ENCODE measurements at places on chromosomes 12 and 14.

DNA sequence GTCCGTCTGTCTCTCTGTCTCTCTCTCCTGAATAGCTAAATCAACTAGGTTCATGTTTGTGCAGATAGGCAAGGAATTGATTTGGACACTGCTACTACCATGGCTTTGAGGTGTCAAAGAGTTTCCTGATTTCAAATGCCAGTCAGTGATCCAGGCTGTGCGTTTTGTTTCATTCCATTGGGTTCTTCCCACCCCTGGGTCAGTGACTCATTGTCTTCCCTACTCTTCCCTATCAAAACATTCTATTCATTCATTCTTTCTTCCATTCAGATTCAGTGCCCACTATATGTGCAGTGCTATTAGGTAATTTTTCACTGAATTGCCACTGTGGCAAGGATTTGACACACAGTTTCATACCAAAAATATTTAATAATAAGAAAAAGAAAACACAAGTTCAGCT, 50.4 kb downstream of the RPH3A start:
- no peak for DNase-seq

DNA sequence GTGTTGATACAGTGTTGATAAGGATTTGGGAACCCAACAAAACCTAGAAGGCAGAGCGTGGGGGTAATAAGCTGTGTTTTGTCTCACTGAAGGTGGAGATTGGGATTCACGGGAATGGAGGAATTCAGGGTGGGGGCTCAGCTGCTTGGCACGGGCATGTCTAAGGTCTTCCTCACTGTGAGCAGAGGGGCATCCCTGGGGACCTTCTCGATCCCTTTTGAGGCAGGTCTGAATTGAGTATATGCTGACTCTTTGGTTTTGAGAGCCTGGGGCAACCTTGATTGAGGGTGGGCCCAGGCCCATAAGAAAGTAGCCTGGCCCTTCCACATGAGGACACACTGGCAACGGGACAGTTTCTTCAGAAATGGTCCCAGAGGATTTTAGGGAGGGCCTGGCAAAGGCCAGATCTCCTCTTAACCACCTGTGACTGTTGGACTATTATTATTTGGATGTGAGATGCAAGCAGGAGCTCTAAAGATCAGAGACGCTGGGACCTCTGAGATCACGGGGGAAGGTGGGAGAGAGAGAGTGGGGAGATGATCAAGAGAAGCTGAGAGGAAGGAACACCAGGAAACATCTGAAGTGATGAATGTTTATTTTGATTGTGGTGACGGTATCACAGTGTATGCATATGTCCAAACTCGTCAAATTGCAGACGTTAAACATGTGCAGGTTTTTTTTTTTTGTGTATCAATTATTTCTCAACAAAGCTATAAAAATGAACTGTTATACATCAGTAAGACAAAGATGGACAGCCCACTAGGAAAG, 48.4 kb downstream of the SMIM41 start:
- DNase-seq = no peak

DNA sequence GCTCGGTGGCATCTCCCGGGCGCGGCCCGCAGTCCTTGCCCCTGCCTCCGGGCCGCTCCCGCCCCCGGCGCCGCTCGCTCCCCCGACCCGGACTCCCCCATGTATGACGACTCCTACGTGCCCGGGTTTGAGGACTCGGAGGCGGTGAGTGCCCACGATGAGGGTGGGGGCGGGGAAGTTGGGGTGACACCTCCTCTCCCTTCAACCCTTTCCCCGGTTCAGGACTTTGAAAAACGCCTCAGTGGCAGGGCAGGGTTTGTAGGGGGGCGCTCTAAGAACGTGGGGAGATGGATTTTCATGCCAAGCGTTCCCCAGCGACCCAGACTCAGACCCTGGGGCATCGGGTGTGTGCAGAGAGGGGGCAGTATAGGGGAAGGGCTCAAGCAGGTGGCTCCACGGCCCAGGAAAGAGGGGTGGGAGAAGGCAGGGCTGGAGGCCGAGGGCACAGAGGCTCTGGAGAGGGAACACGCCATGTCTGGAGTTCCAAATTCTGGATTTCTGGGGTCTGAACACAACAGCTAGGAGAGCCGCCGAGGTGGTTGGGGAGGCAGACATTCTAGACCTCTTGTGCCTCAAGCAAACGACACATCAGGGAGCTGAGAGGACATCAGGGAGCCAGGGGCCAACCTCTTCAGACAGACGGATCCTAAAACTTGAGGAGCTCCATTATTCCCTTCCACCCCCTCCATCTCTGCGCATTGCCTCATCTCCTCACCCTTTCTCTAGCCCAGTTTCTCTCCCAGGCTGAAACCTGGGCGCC, 715 bp downstream of the CACNB3 start:
- DNase-seq = peak; percentile 38

- no peak for DNase-seq
These were observed 44.6 kb upstream of the VRK1 start for GRCh38 chr14:96752594-96752993.

DNA sequence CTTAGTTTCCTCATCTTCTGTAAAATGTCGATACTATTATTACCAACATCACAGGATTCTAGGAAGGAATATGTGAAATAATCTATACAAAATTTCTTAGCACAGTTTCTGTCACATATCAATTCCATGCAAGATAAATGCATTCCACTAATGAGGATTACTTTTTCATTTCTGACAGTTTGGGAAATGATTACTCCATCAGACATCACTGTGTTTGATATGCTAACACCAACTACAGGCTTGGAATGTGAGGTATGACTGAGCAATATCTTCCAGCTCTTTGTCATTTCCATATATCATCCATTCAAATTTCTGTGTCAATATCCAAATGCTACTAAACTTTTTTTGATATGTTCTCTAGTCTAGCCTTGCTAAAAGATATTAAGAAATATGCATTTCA, 111.2 kb upstream of the PTPRQ start:
- DNase-seq = no peak

DNA sequence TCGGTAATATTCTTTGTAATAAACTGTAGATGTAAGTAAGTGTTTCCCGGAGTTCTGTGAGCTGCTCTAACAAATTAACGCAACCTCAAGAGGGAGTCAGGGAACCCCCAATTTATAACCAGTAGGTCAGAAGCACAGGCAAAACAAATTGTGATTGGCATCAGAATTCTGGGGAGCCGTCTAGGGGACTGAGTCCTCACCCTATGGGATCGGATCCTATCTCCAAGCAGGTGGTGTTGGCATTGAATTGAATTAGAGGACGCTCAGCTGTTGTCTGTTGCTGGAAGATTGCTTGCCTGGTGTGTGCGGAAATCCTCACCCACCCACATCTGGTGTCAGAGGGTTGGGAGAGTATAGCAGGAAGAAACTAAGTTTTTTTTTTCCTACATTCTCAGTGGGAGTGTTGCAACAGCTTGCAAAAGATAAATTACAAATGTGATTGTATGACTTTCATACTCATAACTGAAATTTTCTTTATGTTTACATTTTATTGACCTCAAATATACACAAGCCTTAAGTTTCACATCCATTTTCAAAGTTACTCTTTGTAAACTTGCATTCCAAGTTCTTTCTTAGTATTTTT, 5.5 kb downstream of the TMEM52B start:
- no peak for DNase-seq

GRCh38 chr12:113384778-113385177, 18.9 kb downstream of the SDS start:
- DNase-seq = no peak

DNA sequence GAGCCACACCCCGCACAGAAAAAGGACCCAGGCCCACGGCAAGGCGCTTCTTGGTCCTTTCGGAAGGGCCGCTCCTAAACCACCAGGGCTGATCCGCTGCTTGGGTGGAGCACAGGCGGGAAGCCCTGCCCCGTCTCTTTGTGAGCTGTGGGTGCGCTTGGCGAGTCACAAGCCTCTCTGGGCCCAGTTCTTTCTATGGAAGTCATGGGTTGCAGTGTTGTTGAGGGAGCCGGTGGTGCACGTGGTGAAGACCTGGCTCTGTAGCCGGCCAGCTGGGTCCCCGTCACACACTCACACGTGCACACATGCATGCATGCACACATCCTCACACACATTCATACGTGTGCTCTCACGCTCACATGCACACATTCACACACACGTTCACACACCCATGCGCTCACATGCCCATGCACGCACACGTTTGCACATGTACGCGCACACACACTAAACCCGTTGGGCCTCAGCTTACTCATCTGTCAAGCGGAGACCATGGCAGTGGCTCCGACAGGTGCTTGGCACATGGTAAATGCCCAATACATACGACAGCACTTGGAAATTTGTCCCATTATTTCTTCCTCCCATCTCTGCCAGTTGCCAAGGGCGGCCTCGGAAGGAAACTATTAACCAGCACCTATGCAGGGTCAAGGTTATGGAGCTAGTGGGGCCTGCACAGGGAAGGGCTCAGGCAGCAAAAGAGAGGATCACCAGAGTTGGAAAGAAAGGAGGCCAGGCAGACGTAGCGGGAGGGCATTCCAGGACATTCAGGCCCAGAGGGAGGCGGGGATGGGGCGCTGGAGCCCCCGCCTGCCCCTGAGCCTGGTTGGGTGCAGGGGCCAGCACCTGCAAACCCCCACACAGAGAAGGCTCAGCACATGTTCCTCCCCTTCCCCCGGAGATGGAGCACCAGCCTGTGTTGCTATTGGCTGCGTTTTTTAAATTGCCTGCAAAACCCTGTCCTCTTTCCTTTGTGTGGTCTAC, 96.9 kb downstream of the SETD3 start:
- no peak for DNase-seq

DNA sequence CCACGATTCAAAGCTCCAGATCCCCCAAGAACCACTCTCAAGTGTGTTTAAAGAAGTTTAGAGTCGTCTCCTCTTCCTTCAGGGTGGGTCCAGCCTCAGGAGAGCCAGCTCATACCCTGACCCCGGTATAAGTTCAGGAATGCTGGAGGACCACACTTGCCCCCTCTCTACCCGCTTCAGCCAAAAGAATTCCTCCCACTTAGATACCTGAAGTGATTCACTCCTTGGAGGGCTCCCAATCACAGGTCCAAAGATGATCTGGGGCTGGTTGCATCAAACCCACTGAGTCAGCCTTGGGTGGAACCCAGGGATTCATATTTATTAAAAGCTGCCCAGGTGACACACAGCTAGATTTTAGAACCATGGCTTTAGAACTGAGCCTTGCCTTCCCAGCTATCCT, 133.5 kb upstream of the PARP11 start:
- no peak for DNase-seq

Data from naive thymus-derived CD8-positive, alpha-beta T cell (primary cell).